Right ventricle myocardium inferior (tissue), 1 donor: ENCODE measurements at places on chromosomes 1 and 21.

DNA sequence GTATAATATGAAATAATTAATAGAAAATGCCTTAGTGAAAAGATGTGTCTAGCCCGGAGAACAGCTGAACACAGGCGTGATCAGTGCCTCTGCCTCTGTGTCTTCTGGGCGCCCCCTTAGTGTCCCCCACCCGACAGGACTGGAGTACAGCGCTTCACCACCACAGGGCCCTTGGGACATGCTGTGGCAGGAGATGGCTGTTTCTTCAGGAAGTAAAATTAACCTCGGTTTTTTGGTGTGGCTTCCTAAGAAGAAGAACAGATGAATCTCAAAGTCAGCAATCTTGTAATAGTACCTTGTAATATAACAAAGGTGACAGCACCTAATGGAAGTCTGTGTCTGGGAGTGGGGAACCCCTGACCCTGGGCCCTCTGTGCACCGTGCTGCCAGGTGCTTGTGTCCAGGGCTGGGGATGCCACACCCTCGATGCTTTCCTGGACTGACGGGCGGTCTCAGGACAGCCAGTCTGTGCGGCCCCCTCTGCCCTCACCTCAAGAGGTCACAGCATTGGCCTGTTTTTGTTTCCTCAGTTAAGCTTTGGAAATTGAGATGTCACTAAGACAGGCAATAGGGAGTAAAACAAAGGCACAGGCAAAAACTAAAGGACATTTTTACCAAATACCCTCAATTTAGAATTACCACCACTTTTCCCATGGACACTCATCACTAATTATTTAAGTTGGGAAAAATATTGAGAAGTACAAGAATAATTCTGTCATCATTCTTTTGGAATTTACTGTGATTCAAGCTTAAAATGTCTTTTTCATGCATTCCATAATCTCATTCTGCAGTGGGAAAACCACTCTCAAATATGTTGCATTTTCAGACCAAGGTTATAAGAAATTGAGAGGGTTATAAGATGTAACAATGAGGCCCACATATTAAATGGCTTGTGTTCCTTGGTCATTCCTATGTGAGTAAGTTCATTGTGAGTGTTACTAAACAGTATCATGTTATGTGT is 79.3 kb downstream of the ADARB1 start:
- no peak for DNase-seq

- DNase-seq: no peak
Measured at GRCh38 chr1:109963864-109964263, 20.7 kb upstream of the AHCYL1 start.

- DNase-seq: no peak
Measured at GRCh38 chr1:109844609-109845008, 66.0 kb upstream of the CSF1 start.

DNA sequence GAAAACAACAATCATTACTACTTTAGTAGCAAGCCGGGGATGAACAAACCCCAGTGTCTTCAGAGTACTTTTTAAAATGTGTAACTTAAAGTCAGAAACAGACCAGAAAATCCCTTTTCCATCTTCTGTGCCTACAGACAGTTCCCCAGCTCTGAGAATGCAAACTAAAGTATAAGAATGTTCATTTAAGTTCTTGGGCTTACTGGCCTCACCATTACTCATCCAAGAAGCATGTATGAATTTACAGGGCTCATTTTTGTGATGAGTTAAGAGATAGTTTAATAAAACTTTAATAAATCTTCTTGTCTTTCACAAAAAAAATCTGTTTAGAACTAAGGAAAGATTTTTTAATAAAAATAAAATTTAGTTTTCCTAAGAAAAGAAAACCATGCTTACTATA is 4.6 kb downstream of the LPGAT1 start:
- no peak for DNase-seq

GRCh38 chr1:6246497-6247467 is 2.8 kb downstream of the HES3 start:
- peak; percentile 90 for DNase-seq

- no peak for DNase-seq
Measured at GRCh38 chr1:188425687-188426086, 1596.9 kb downstream of the PLA2G4A start.

GRCh38 chr1:48080331-48081255 is 83.4 kb upstream of the TRABD2B start:
- no peak for DNase-seq

- DNase-seq: no peak
Measured at GRCh38 chr1:236159704-236160539, 17.6 kb downstream of the GPR137B start.

DNA sequence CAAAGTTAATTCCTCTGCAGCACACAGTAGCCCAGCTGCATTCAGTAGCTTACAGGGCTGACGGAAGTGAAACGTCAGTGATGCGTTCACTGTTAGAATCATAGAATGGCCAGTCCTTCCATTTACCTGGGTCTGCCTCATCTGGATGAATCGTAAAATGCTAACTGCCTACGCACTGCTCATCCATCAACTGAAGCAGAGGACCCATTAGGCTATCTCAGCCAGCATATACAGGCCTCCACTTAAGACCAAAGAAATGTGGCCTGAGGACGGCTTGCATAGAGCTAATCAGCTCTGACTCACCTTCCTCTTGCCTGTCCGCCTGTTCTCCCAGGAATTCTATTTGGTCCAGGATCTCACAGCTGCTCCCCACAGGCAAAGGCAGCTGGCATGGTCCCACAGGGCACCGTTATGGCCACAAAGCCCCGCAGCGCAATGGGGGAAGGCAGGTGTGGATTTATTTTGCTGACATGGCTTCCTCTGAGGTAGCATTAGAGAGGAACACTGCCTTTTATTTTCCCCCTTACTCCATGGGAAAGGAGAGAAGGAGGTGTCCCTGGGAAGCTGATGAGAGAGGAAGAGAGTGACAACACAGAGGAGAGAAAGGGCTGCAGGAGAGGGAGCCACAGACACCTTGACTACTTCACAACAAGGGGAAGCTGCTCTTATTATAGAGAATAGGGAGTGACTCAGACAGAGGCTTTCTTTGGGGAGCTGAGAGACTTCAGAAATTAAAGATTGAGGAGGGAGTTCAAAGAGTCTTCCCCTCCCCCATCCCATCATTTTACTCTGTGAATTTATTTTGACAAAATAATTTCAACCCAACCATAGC is 177.6 kb downstream of the HHIPL2 start:
- DNase-seq: no peak

DNA sequence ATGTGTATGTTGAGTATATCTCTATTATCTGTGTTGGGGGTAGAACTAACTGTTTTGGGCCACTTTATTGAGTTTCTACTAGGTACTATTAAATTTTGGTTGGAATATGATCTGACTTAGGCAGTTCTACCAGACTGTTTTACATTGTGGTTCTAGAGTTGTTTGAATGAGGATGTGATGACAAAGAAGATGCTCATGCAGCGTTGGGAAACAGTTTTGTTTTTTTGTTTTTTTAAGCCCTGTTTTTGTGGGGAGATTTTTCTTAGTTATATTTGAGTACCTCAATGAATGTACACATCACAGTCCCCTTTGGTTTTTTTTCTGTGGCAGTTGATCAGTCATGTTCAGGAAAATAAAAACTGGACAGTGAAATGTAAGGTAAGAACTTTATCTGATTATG is 40.1 kb downstream of the TMED5 start:
- DNase-seq: no peak

GRCh38 chr1:108120163-108120562 is 80.0 kb downstream of the SLC25A24 start:
- DNase-seq: no peak

DNA sequence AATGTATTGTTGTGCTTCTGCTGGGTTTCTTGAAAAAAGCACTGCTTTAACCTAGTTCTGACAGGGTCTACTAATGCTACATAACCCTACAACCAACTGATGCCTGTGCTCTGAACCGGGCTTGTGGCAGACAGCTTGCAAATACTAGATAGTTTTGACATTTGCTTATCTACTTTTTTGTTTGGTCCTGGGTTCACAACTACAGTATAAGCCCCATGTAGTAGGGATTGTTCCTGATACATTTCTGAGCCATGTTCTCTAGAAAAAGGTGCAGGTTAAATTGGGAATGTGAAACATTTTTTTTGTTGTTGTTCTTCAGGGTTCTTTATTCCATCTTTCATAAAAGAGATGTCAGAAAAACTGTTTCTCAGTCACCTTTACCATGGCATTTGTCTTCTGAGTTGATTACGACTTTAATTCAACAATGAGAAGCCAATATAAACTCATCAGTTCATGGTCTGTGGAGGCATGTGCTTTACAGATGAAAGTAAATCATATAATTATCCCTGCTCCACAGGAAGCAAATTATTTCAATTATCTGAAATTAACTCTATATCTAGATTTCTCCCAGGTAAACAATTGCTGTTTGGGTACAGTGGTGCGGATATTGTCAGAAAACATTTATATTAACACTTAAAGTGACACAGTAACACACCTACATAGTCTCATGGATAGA is 22.0 kb downstream of the OLFM3 start:
- no peak for DNase-seq

- no peak for DNase-seq
Measured at GRCh38 chr1:106755682-106756406, 300.6 kb upstream of the PRMT6 start.

- no peak for DNase-seq
Measured at GRCh38 chr1:246617156-246617555, 50.9 kb downstream of the CNST start.

- DNase-seq: no peak
Measured at GRCh38 chr1:164440232-164440631, 118.8 kb upstream of the PBX1 start.

DNA sequence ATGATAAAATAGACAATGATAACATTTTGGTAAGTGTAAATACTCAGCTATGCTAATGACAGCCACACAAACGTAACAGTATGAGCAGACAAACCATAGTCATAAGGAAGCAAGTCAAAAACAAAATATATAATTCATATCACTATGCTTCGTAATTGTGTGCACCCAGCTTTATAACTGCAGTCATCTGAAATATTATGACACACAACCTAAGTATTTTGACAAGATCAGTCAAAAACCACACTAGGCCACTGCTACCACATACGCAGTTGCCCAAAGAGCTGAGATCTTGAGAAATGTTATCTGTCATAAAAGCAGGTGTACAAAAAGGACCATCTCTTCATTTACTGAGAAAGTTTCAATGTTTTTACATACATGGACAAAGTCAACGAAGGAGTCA is 26.0 kb downstream of the RNASEL start:
- DNase-seq: no peak

- no peak for DNase-seq
Measured at GRCh38 chr1:41687007-41687406, 202.5 kb upstream of the EDN2 start.

GRCh38 chr1:227547310-227548118 is 15.8 kb upstream of the ZNF678 start:
- peak; percentile 23 for DNase-seq

- DNase-seq: peak; percentile 52
Measured at GRCh38 chr1:119968068-119968492, 71.8 kb upstream of the ADAM30 start.

GRCh38 chr1:182029379-182030331 is 31.9 kb downstream of the ZNF648 start:
- DNase-seq: peak; percentile 97

GRCh38 chr1:105894006-105894405 is 1162.5 kb upstream of the PRMT6 start:
- DNase-seq: no peak

- no peak for DNase-seq
Measured at GRCh38 chr1:85406887-85407533, 57.9 kb downstream of the DDAH1 start.

DNA sequence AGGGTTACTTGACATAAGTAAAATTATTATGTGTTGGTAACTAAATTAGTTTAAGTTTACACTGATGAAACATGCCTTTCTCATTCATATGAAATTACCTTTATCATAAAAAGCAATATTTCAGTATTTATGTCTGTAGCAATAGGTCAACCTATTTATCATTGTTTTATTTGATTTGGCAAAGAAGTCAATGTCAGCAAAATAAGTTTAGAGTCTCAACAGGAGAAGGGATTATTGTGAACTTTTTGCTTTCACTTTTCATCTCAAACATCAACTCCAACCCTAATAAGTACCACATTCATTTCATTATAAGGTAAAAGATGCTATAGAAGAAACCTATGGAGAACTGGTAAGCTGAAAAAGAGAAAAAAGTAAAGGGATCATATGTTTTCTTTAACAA is 1015.4 kb upstream of the ADGRL4 start:
- DNase-seq: no peak

GRCh38 chr1:11233208-11233607 is 29.1 kb downstream of the MTOR start:
- no peak for DNase-seq

GRCh38 chr1:67053535-67053784 is 488 bp downstream of the SLC35D1 start:
- no peak for DNase-seq

GRCh38 chr21:29256126-29256910 is 42.4 kb upstream of the BACH1 start:
- DNase-seq: no peak

- DNase-seq: no peak
Measured at GRCh38 chr21:31913182-31913608, 40.4 kb downstream of the HUNK start.

GRCh38 chr1:30974536-30974935 is 66.0 kb upstream of the SDC3 start:
- no peak for DNase-seq

DNA sequence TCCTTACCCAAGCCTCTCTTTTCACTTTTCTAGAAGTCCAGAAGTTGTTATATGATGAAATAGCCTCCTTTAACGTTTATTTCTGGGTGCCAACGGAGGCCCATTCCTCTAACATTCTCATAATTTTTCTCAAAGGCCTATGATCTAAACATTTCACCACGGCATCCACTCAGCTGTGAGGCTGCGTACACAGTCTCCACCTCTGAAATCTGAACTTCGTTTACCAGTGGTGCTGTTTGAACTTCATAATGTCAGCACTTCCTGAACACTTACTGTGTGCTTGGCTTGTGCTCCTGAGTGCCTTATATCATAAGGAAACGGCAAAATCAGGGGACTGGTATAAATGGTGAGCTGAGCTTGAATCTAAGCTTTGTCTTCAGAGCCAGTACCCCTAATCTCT is 12.0 kb upstream of the RBP7 start:
- DNase-seq: no peak

- DNase-seq: no peak
Measured at GRCh38 chr1:51989582-51990477, 670 bp downstream of the RAB3B start.

DNA sequence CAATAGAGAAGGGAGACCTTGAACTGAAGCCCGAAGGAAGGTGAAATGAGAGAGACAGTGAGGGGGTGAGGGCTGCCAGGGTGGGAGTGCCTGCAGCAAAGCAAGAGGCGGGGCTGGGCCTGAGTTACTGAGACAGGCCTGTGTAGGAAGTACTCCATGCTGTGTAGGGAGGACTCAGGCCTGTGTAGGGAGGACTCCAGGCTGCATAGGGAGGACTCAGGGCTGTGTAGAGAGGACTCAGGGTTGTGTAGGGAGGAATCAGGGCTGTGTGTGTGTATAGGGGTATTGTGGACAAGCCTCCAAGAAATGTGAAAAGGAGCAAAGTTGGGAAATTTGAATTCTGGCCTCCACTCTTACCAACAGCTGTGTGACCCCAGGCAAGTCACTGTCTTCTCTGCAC is 133.8 kb upstream of the CACNA1E start:
- no peak for DNase-seq

DNA sequence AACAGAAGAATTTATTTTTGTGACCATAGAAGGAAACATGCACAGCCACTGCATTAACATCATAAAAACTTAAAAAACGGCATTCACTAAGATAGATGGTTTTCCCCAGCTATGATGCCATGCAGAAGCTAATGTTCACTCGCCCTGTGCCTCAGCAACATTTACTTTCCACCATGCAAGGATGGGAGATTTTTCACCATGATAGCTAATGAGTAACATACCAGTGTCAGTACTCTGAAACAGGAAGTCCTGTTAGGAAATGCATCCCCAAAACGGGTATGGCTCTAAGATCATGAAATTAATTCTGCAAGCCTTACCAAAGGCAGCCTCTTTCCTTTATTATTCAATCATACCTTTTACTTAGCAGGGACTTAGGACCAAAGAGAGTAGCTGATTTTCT is 17.5 kb upstream of the VAMP3 start:
- DNase-seq: no peak
